Glutamatergic neuron (in vitro differentiated cells): ENCODE measurements at places on chromosomes 2 and 18. TPM values are rescaled to one million over a fixed set of nuclear protein-coding genes. Genes with fewer than 3 reads are reported as not detected.

The CD8B gene
- not detected for total RNA-seq

The KCNF1 gene
- 7.7 TPM for total RNA-seq

The GPR35 gene
- total RNA-seq = 1.5 TPM

The STK36 gene
- 101 TPM for total RNA-seq

The OSBPL1A gene
- total RNA-seq = 27.5 TPM
